RPMI8226 (cell line): ENCODE measurements at places on chromosomes 6 and 20.
A peak's percentile ranks its signal among the peaks of the same experiment; 100 is the strongest.

DNA sequence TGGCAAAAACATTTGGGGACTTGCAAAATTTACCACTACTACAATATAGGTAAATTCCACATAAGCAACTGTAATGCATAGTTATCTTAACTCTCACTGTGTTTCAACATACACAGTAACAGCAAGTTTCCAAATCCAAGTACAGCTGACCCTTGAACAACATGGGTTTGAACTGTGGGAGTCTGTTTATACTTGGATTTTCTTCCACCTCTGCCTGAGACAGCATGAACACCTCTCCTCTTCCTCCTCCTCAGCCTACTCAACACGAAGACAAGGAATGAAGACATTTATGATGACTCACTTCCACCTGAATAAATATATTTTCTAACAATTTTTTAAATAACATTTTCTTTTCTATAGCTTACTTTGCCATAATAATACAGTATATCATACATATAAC, 25.6 kb downstream of the MAN1A1 start:
- DNase-seq: no peak

- no peak for DNase-seq
Observed at GRCh38 chr6:67129780-67130179, 1422.8 kb upstream of the EYS start.

DNA sequence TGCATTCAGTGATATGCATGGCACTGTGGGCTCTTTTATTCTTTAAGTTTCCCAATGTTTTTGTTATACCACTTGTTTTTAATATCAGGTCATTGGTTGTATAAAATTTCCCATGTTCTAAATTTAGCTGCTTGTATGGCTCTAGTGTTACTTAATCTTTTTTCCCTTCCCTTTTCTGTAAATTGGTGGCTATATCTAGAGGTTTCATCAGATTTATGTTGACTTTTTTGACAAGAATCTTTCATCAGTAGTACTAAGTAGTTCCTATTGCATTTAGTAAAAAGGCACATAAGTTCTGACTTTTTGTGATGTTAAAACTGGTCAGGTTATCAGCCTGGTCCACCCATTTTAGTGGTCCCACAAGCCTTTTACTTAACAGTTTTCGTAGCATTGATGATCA, 51.1 kb downstream of the MMS22L start:
- no peak for DNase-seq

DNA sequence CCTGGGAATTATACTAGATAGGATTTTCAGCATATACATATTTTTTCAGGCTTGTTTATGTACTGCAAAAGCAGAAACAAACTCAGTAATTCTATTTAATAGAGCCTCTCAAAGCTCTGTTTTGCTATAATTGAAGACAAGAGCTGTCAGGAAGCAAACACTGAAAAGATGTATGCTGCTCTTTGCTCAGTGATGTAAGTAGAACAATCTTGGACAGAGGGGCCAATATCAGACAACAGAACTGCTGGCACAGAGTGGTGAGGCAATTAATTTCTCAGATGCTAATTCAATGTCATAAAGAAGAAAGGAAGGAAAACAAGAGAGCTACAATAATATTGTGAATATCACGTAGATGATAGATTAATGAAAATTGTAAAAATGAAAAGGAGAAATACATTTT, 663.3 kb upstream of the ADGRB3 start:
- DNase-seq: no peak

DNA sequence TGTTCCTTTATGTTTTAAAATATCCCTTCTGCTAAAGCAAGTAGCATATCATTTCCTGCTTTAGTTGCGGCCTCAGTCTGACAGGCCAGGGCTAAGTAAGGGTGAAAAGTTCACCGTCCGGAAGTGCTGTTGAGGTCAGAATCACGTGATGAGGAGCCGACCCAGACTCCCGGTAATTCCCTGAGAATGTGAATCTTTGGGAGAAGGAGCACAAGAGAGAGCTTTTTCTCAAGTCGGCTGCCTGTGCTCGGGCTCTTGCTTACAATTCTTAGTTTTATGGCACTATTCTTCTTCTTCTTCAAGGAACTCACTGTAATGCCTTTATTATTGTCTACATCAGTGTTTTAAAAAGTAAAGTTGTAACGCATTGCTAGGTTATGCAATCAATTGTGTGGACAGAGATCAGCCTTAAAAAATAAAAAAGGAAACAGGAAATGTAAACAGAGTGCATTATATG, 309.3 kb downstream of the PRL start:
- DNase-seq: peak; percentile 25

GRCh38 chr6:86251106-86251505, 608.4 kb upstream of the SYNCRIP start:
- no peak for DNase-seq

DNA sequence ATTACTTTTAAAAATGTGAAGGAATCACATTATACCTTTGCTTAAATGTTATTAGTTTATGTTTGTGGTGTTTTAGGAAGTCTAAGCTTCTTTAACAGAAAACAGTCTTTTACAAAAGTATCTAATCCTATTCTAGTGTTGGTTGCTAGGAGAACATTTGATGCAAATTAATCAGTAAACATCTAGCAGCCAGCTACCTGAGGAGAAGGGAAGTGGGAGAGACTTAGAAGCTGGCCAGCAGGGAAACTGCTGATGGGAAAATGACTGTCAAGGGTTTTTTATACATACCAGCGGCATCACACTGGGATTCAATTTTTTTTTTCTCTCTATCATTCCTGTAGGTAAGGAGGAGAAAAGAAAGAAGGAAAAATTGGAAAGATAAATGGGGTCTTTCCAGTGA, 686.0 kb upstream of the MMS22L start:
- no peak for DNase-seq

DNA sequence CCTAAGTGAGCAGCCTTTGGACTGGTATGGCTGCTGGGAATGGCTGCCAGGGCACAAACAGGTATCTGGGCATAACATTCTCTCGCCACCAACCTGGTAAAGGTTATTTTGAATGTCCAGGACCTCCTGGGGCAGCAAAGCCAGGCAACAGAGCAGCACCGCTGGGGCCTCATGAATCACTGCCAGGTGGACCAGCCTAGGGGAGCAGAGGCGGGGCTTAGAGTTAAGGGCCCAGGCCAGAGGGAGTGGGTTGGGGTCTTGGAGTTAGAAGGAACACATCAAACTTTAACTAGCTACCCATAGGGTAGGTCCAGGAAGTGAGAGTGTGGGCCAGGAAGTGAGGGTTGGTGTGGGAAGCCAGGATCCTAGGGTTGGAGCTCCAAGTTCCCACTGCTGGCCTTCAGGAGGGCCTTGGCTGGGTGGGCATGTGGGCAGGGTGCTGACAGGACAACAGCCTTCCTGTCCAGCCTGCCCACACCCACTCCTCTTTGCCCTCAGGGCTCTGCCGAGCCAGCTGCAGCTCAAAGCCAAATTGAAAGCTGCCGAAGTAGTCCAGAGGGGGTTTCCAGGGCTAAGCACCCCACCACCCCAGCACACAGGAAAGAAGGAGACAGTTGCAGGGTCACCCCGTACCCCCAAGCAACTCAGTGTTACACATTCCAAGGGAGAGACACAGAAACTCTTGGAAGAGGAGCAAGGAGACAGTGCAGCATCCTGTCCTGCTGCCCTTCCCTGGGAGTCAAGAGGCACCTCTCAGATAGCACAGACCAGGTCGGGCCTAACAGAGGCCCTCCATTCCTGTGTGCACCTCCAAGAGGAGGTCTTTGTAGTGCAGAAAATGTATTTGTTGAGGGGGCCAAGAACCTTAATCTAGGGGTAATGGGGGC, 2.6 kb downstream of the NFKBIE start:
- DNase-seq: no peak

GRCh38 chr6:25889877-25890853, 16.1 kb upstream of the SLC17A3 start:
- DNase-seq: peak; percentile 20

GRCh38 chr20:45983279-45983743, 11.3 kb upstream of the ZNF335 start:
- DNase-seq: no peak

DNA sequence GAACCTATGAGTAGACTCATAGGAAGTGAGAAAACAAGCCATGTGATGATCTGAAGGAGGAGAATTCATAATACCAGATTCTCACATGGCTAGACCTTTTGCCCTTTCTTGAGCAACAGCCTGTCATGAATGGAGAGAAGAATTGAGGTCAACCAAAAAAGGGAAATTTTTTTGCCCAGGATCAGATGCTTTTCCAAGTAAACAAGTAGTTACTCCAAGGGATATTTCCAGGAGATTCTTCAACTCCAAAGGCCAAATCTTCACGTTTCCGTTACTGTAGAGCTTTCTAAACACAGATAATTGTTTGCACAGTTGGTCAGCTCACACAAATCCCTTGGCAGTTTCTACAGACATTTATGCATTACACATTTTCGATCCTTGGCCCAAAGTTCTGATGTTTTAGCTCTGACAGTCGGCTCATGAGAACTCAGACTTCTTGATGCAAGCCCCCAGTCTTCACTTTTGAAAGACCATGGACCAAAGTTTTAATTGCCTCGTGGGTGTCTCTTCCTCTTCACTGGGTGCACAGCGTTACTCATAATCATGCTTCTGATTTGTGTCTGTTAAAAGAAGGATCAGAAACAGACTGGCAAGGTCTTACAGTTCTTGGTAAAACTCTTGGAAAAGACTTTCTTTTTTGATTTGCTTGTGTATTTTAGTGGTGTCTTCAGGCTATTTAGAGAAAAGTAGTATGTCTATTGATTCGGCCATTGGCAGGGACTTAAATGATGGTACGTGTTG, 115.0 kb downstream of the TSHZ2 start:
- DNase-seq: no peak

DNA sequence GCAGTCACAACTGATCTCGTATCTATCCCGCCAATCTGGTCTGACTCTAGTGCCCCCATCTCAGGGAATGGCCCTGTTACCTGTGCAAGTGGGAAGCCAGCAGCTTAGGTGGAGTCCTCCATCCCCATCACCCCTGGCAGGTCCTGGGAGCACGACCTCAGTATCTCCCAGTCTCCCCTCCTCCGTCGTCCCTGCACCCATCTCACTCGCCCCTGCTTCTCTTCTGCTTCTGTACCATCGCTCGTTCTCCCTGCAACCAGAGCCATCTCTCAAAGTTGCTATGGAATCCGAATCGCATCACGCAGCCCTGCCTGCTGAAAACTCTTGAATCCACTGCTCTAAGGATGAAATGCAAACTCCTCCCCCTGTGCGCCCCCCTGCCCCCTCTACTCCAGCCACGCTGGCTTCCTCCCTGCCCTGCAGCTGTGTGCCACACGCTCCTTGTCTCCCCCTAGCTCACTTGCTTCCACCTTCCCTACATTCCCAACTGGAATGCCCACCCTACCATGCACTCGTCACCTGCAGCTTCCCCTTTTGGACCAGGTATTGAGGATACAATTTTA, 64.0 kb upstream of the PTGIS start:
- DNase-seq: no peak

DNA sequence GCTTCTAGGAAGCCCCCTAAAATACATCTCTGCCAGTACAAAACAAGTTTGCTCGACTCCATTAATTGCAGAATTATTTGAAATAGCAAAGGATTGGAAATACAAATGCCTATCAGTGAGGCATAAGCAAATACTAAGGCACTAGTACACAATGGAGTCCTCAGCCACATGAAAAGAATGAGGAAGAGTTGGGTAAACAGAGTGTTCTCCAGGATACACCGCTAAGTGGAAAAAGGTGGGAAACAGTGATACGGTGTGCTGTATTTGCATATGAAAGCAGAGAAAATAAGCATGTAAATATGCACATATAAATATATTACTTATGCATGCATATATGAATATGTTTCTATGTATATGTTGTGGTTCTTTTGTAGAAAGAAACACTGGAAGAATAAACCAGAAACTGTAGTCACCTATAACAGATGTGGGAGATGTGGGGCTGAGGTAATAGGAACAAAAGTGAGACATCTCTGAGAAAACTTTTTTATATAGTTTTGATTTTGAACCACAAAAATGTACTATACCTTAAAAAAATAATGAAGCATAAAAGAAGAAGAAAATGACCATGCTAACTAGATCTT, 143.4 kb upstream of the MYLIP start:
- DNase-seq: no peak

DNA sequence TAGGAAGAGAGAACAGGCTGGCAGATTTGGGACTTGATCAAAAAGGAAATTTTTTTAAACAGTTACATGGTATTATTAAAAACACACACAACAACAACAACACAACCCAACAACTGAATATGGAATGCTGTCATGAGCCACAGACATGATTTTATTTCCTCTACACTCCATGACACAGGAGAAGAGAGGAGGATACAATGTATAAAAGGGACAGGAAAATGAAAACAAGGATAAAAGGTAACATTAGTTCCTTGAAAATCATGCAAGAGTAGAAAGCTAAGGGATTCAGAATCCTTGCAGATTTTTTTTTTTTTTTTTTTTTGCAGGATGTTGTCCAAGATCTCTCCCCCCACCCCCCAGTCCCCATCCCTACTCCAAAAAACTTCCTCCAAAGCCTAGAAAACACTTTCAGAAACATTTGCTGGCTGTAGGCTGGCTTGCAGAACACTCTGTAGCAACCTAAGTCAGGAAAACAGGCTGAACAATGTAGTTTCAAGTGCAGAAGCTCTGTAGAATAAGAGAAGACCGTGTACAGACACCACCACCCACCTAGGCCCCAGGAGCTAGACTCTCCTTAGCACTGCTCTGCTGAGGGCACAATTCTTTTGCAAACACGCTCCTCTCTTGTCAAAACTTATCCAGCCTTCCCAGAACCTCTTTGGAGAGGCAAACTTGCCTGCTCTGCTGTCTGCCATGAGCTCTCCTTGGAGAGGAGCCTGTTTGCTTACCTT, 845 bp downstream of the ZMYND8 start:
- DNase-seq: peak; percentile 33

GRCh38 chr20:4853757-4854560, 132.2 kb downstream of the PRND start:
- DNase-seq: no peak

- DNase-seq: no peak
Observed at GRCh38 chr6:78380541-78380940, 486.8 kb upstream of the IRAK1BP1 start.

GRCh38 chr20:43244647-43245046, 54.9 kb upstream of the PTPRT start:
- no peak for DNase-seq

DNA sequence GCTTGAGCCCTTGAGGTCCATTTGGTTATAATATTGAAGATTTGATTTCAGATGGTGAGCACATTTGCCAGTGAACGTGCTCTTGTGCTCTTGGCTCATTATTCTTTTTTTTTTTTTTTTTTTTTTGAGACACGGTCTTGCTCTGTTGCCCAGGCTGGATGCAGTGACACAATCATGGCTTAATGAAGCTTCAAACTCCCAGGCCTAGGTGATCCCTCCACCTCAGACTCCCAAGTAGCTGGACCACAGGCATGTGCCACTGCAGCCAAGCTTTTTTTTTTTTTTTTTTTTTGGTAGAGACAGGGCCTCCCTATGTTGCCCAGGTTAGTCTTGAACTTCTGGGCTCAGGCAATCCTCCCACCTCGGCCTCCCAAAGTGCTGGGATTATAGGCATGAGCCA, 176.2 kb downstream of the KLHL32 start:
- DNase-seq: no peak

- DNase-seq: no peak
Observed at GRCh38 chr6:160992980-160993314, 1.4 kb downstream of the MAP3K4 start.

- DNase-seq: no peak
Observed at GRCh38 chr6:5464099-5464885, 203.0 kb downstream of the FARS2 start.

GRCh38 chr6:5761370-5761769, 245.4 kb downstream of the NRN1 start:
- DNase-seq: no peak

- no peak for DNase-seq
Observed at GRCh38 chr20:41373931-41374920, 7.6 kb upstream of the EMILIN3 start.

- no peak for DNase-seq
Observed at GRCh38 chr20:61989741-61990140, 75.9 kb downstream of the TAF4 start.

GRCh38 chr6:18207949-18208348, 52.7 kb downstream of the KDM1B start:
- DNase-seq: no peak
